ENCODE measurements at places on chromosomes 2 and 18.
A peak's percentile ranks its signal among the peaks of the same experiment; 100 is the strongest.

GRCh38 chr18:9354256-9354655 is 19.7 kb downstream of the TWSG1 start:
- no peak for DNase-seq

DNA sequence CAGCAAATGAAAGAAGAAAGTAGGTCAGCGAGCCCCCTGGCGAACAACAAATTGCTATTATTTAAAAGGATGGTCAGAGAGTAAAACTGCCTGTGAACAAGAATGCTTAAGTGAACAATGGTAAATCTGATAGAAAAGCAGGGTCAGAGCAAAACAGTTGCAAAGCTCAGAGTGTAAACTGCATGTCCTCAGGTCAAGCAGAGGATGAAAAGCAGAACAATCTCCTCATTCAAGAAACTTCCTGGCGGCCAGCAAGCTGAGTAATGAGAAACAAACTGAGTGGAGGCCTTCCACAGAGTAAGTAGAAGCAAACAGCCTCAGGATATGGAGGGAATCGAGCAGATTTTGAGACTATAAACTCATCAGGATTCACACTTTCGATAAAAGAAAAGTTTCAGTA is 117.9 kb downstream of the PPP1R1C start:
- DNase-seq, result no peak

DNA sequence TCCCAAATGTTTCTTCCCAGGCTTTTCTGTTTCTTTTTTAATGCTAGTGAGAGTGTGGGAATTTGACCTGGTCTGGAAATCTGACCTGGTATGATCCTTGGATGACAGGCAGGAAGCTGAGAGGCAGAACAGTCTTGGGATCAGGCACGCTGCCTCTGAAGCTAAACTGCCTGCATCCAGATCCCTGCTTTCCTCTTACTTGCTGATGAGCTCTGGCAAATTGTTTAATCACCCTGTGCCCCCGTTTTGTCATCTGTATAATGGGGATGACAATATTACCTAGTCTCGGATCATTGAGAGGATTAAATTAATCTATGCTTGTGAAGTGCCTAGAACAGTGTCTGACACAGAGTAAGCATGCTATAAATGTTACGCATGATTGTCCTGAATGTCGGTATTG is 3.3 kb downstream of the KLHL23 start:
- no peak for DNase-seq

DNA sequence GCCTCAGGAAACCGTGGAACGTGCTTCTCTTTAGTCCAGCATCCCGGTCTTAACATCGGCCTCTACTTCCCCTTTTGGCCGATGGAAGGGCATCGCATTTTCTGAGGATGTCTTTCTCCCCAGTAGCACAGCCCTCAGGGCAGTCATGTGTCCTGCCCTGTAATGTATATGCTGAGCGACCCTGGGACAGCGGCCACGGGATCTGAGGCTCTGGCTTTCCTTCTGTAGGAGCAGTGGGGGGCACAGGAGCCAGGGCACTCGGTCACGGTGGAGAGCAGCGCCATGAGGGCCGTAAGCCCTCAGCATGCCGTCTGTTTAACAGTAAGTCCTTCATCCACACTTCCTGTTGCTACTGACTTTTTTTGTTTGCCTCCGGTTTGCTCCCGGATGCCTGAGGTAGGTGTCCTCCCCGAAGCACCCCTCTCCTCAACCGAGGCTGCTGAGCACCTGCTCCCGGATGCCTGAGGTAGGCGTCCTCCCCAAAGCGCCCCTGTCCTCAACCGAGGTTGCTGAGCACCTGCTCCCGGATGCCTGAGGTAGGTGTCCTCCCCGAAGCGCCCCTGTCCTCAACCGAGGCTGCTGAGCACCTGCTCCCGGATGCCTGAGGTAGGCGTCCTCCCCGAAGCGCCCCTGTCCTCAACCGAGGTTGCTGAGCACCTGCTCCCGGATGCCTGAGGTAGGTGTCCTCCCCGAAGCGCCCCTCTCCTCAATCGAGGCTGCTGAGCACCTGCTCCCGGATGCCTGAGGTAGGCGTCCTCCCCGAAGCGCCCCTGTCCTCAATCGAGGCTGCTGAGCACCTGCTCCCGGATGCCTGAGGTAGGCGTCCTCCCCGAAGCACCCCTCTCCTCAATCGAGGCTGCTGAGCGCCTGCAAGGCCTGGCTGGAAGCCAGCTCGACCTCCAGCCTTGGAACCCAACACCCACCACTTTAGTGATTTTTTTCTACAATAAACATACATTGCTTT is 169.3 kb downstream of the HDAC4 start:
- DNase-seq, result no peak

- no peak for DNase-seq
Measured at GRCh38 chr2:74497777-74498499, 1.5 kb downstream of the LBX2 start.

GRCh38 chr2:98072442-98072841 is 14.5 kb upstream of the VWA3B start:
- no peak for DNase-seq

DNA sequence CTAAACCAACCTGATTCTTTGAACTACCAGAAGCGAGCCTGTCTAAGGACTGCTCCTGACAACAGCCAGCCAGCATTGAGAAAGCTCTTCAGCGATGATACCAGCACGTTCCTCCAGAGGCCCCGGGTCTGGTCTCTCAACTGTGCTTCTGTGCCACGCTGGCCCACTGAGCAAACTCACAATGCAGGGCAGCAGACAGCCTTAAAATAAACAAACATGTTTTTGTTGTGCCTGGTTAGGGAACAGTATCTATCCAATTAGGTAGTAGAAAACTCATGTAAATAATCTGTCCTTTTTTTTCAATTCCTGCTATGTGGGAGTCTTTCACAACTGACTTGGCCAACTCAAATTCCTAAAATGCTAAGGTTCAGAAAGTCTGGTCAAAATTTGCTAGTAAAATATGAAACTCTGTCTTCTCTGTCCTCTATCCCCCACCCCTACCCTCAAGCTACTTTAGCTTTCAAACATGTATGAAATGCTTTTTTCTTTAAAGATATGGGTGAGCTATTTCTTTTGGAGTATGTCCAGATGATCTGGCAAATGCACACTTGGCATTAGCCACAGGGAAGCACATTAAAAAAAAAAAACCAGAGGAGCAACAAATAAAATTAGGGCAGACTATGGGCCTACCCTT is 21.4 kb upstream of the EML4 start:
- DNase-seq, result peak; percentile 32

DNA sequence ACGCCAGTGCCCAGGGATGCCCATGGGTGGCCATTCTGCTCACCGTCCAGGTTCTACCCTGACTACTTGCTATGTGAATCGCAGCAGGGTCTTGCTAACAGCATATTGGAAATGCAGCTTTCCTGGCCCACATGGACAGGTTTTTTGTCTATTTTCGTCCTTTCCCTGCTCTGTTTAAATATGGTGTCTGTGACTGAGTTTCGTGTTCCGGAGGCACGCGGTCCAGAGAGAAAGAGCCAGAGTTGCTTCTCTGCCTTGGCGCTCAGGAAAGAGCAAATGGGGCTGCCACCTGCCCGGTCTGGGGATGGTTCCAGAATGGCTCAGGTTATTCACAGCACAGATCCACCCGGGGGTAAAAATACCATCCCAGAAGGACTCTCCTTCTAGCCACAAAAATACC is 456.2 kb downstream of the BCL11A start:
- no peak for DNase-seq

DNA sequence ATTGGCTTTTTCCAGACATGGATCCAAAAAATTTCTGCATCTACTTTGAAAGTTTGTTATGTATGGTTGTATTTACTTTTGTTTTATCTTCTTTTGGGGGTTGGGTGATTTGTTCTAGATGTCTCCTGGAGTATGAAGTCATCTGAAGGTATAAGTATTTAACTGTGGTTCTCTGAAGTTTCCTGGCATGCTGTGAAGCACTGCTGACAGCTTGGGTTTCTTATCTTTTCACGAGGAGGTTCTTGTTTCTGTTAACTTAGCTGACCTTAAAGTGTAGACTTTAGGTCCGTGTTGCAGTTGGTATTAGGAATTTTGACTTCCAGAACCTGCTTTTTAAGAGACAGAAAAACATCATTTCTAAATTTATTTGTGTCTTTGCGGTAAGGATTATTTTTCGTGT is 15.9 kb downstream of the GLS start:
- no peak for DNase-seq

- DNase-seq, result no peak
Measured at GRCh38 chr2:85746321-85747004, 7.3 kb upstream of the ATOH8 start.
